ENCODE measurements at places on chromosomes 2 and 18. TPM values are rescaled to one million over a fixed set of nuclear protein-coding genes. Genes with fewer than 3 reads are reported as not detected.

Gene SLC4A3
- 7.9 TPM for polyA plus RNA-seq

- no peak for DNase-seq
These were observed 23.6 kb downstream of the KCNE4 start for GRCh38 chr2:223075301-223076270.

- DNase-seq, result peak; percentile 26
These were observed 8.7 kb upstream of the GPR155 start for GRCh38 chr2:174495365-174496012.

Gene KLHL14
- 33.1 TPM for polyA plus RNA-seq

- no peak for DNase-seq
These were observed 61.6 kb upstream of the TACR1 start for GRCh38 chr2:75260946-75261345.

Gene CCDC148
- 11.4 TPM for polyA plus RNA-seq

DNA sequence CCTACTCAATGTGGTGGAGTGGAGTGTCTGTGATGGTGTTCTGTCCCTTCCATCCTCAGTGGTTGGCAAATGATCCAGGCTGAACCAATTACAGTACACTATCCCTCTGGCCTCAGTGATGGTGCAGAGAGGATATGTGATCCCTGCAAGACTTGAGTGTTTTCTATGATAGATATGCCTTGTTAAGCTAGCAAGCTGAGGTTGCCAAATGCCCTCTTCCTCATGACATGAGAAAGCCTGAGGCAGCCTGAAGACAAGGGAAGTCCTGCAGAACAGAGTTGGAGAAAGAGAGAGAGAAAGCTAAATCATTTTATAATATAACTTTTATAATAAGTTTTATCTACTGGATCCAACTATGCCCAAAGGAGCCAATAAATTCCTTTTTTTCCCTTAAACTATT, 41.6 kb upstream of the GORASP2 start:
- no peak for DNase-seq

Gene GPR35
- polyA plus RNA-seq, result 2.9 TPM

GRCh38 chr18:9991011-9992000, 77.5 kb downstream of the VAPA start:
- no peak for DNase-seq

- no peak for DNase-seq
These were observed 45.8 kb upstream of the HS6ST1 start for GRCh38 chr2:128364441-128364911.

Gene RPRD1A
- polyA plus RNA-seq, result 75.3 TPM

GRCh38 chr2:46828491-46829230, 86.9 kb downstream of the MCFD2 start:
- no peak for DNase-seq

Gene COL5A2
- polyA plus RNA-seq, result 133 TPM

- no peak for DNase-seq
These were observed 122.9 kb upstream of the COPS8 start for GRCh38 chr2:236962816-236963215.

GRCh38 chr2:143422681-143423080, 293.5 kb downstream of the ARHGAP15 start:
- DNase-seq, result no peak

Measured in left kidney (tissue), 8 donors.